Fibroblast of lung (primary cell): ENCODE measurements at places on chromosomes 3 and 15. TPM values are rescaled to one million over a fixed set of nuclear protein-coding genes. Genes with fewer than 3 reads are reported as not detected.

- DNase-seq = no peak
- H3K27me3 ChIP-seq = no peaks in the 10 kb centered on the region
- H3K4me1 ChIP-seq = no peaks in the 10 kb centered on the region
- no peak overlapping the region for H3K4me3 ChIP-seq
- no peak overlapping the region for H3K27ac ChIP-seq
- no peaks in the 10 kb centered on the region for H3K36me3 ChIP-seq
These were observed 83.0 kb downstream of the PLOD2 start for GRCh38 chr3:146078031-146078430.

DNA sequence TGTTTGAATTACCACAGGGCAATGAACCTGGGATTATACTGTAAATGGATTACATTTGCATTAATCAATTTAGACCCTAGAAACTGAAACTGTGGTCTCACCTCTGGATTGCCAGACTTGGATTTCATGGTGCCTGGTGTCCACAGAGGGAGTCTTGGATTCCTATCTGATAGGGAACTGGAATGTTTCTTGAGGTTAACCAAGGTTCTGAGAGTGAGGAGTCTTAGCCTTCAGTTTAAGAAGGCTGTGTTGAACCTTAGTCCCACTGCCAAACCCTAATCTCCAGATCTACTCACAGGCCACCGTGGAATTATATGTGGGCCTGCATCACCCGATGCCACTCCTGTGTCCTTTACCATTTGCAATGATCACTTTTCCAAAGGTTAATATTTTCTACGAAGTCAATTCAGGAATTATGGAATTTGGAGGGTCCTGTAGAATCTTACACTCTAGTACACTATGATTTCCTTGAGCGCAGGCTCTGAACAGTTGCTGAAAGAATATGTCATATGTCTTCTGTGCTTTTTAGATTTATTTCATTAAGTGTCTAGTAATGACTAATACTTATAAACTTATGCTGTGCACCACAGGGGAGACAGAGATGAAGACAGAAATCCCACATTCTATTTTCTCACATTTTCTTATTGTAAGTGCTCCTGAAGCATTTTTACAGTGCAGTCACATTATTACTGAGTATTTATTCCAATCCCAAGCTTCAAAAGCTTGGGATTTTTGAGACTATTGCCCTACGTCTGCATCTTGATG is 87.9 kb downstream of the EFL1 start:
- H3K36me3 ChIP-seq = no peaks in the 10 kb centered on the region
- no peak overlapping the region for H3K27ac ChIP-seq
- peak; percentile 84 for DNase-seq

GRCh38 chr15:67570875-67571647 is 28.6 kb downstream of the MAP2K5 start:
- no peak overlapping the region for H3K27ac ChIP-seq
- no peaks in the 10 kb centered on the region for H3K4me1 ChIP-seq

ACTC1 gene
- total RNA-seq = 0.33 TPM in 1 of 2 replicates, not detected in the other

CA12 gene
- 41.9 and 48.4 TPM in 2 replicates for total RNA-seq
